ENCODE measurements at places on chromosomes 12 and 14.

GRCh38 chr14:92382677-92383076 lies 59.7 kb downstream of the SLC24A4 start:
- DNase-seq, result no peak

DNA sequence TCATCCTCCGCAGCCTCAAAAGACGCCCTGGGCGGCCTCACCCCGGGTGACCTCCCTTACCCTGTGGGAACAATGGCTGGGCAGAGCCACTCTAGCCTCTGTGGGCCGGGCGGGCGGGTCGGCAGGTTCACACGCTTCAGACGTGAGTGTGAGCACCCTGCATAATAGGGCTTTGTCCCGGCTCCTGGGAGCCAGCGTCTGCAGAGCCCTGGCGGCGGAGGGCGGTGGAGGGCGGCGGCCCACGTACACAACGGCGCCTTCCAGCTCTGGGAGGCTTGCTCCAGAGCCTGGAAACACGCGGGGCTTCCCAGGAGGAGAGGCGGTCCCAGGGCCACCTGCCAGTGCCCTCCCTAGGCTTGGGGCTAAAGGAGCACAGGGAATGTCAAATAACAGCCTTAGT lies 205.6 kb downstream of the BCL11B start:
- no peak for DNase-seq

- no peak for DNase-seq
These were observed 166.1 kb upstream of the CCND2 start for GRCh38 chr12:4107436-4107878.

GRCh38 chr14:55160989-55161388 lies 30.4 kb downstream of the DLGAP5 start:
- no peak for DNase-seq

DNA sequence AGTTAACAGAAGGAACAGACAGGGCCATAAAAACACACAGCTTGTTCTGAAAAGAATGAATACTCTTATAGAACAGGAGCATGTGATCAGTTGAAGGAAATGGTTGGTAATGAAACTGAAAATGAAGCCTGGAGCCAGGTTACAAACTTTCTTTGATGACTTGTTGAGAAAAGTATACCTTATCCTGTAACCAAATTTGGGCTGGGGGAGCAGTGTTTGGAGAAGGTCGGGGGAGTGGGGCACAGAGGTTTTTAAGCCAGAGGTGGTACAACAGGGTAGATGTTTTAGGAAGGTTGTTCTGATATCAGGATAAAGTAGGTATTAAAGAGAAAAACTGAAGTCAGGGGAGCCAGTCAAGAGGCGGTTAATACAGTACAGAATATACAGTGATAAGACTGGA lies 8.2 kb downstream of the GOLT1B start:
- no peak for DNase-seq

GRCh38 chr14:104577426-104577825 lies 2.1 kb upstream of the C14orf180 start:
- DNase-seq, result no peak

- DNase-seq, result no peak
These were observed 20.9 kb downstream of the ACTR6 start for GRCh38 chr12:100221523-100221922.

DNA sequence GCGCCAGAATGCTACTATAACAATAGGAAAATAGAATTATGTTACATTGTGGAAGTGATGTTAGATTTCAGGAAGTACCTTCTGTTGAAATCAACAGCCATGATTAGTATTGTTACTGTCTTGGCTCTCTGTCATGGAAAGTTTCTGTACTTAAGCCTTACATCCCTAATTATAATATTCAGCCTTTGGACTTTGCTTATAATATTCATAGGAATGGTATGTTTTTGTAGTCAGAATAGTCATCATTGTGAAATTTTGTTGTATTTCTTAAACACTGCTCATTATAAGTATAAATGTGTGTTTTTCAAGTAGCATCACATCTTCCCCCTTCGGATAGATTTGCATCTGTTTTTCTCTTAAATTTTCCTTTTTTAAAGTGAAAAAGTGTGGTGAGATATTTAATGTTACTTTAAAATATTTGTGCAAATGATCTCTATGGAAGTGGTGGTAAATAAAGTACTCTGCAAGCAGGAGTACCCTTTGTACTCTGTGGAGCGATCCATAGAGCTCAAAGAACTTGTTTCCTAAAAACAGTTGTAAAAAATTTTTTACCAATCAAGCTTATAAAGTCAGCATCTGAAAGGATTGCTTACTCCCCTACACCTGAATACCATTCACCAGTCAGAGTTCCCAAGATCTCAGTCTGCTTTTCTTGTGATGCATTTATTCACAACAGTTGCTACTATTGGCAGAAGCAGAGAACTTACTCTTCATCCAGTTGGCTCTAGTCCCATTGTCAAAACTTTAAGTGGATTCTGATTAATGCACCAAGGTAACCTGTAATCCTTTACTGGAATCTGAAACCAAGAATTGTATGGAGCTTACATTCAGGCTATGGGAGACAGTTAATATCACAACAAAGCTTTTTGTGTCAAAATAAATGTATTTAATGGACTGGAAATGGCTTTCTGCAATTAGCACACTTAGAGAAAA lies 87.8 kb downstream of the RIC8B start:
- no peak for DNase-seq

DNA sequence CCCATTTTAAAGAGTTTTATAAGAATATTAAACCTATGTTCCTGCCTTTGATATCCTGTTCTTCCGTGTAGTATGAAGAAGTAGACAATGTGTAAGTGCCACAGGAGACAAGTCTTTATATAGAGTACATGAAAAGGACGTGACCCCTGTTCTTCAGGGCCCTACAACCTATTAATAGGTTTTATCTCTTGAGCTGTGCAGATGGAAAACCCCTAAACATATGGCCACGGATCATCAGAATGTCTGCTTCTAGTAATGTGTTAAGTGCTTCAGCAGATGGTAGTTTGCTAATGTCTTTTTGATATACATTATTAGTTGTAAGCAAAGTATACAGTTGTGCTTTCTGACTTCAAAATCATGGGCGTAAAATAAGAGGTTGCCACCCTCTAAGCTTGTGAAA lies 228.5 kb downstream of the PTPRO start:
- no peak for DNase-seq

Measured in stimulated activated CD4-positive, alpha-beta T cell treated with anti-CD3 and anti-CD28 coated beads, Interleukin-4, amount 100 ng/mL, for 48 hours (primary cell).